ENCODE measurements at places on chromosomes 12 and 14.

GRCh38 chr14:70652871-70653270 lies 11.2 kb downstream of the TTC9 start:
- no peak for DNase-seq
- H3K36me3 ChIP-seq: no peaks in the 10 kb centered on the region
- no peaks in the 10 kb centered on the region for H3K4me1 ChIP-seq
- H3K27ac ChIP-seq: no peak overlapping the region

- H3K36me3 ChIP-seq: no peaks in the 10 kb centered on the region
- H3K4me1 ChIP-seq: peaks cover 7% of the 10 kb centered on the region
- H3K4me3 ChIP-seq: no peak overlapping the region
- DNase-seq: no peak
- H3K27me3 ChIP-seq: no peaks in the 10 kb centered on the region
Measured at GRCh38 chr12:13243516-13244070, 47.1 kb downstream of the EMP1 start.

DNA sequence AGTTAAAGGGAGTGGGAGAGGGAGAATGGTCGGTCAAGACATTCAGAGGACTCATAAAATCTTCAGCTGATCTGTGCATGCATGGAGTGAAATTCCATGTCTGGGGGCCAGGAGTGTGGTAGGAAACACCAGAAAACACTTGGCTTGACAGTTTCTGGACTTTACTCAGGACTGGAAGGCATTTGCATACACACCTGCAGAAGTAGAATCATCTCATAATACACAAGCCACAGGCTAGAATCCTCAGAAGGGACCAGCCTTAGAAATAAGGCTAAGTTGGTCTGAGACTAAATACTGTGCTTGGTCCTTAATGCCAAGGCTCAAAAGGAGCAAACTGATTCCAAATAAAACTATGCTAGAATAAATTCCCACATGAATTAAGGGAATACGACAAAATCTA lies 328.1 kb upstream of the KITLG start:
- no peak for DNase-seq
- no peaks in the 10 kb centered on the region for H3K27me3 ChIP-seq
- H3K27ac ChIP-seq: no peak overlapping the region
- H3K4me3 ChIP-seq: no peak overlapping the region

- H3K27ac ChIP-seq: no peak overlapping the region
- H3K36me3 ChIP-seq: peaks cover 22% of the 10 kb centered on the region
- H3K4me3 ChIP-seq: no peak overlapping the region
- no peak for DNase-seq
- no peaks in the 10 kb centered on the region for H3K4me1 ChIP-seq
- H3K27me3 ChIP-seq: no peaks in the 10 kb centered on the region
Measured at GRCh38 chr14:70380824-70381223, 21.3 kb upstream of the COX16 start.

GRCh38 chr12:12017135-12017581 lies 53.6 kb upstream of the BCL2L14 start:
- H3K36me3 ChIP-seq: no peaks in the 10 kb centered on the region
- H3K4me3 ChIP-seq: no peak overlapping the region
- H3K4me1 ChIP-seq: no peaks in the 10 kb centered on the region
- DNase-seq: no peak

- H3K4me1 ChIP-seq: no peaks in the 10 kb centered on the region
- DNase-seq: peak; percentile 27
Measured at GRCh38 chr14:101024686-101025085, 121.2 kb upstream of the RTL1 start.

DNA sequence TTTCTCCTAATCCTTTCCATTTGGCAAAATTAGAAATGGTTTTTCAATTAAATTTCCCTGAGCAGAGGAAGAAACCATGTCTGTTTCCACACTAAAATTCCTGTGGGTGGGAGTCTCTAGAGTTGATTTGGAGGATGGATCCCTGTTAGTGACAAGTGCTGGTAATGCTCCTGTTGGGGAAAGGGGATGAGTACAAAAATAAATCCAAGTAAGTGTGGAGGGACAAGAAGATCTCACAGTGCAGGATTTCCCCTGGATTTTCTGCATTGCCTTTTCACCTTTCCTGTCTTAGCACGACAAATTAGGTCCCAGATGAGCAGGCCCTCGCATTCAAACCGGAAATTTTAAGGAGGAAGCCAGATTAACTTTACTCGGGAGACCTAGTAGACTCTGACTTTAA lies 107.5 kb downstream of the DAD1 start:
- H3K4me1 ChIP-seq: no peaks in the 10 kb centered on the region
- no peaks in the 10 kb centered on the region for H3K36me3 ChIP-seq
- no peaks in the 10 kb centered on the region for H3K27me3 ChIP-seq
- no peak for DNase-seq

GRCh38 chr12:111344254-111344875 lies 24.5 kb downstream of the PHETA1 start:
- H3K27me3 ChIP-seq: no peaks in the 10 kb centered on the region
- H3K27ac ChIP-seq: no peak overlapping the region
- no peak overlapping the region for H3K4me3 ChIP-seq
- no peak for DNase-seq
- no peaks in the 10 kb centered on the region for H3K36me3 ChIP-seq

DNA sequence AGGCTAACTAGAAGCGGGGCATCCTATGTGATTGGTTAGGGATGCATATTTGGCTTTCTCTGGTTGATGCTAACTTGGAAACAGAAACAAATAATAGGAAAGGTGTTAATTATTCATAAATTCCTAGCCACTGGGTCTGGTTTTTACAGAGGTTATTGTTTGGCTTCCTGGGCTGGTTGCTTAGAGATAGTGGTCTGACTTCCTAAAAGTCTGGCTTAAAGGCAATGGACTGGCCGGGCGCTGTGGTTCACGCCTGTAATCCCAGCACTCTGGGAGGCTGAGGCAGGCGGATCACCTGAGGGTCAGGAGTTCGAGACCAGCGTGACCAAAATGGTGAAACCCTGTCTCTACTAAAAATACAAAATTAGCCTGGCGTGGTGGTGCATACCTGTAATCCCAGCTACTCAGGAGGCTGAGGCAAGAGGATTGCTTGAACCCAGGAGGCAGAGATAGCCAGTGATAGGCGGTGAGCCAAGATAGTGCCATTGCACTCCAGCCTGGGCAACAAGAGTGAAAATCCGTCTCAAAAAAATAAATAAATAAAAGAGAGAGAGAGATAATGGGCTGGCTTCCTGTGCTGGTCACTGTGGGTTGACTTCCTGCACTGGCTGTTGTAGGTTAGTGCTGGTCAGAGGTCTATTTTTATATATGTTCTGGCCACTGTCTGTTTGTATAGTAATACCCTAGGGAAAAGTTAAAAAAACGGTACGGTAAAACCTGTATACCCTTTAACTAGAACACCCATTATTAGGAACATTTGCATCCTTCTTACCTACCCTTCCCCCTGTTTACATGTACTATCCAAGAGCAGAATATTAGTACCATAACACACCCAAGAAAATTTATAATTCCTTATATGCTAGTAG lies 24.1 kb downstream of the OR6S1 start:
- no peaks in the 10 kb centered on the region for H3K27me3 ChIP-seq
- no peak overlapping the region for H3K4me3 ChIP-seq
- no peak overlapping the region for H3K27ac ChIP-seq
- no peak for DNase-seq
- H3K4me1 ChIP-seq: peaks cover 12% of the 10 kb centered on the region

DNA sequence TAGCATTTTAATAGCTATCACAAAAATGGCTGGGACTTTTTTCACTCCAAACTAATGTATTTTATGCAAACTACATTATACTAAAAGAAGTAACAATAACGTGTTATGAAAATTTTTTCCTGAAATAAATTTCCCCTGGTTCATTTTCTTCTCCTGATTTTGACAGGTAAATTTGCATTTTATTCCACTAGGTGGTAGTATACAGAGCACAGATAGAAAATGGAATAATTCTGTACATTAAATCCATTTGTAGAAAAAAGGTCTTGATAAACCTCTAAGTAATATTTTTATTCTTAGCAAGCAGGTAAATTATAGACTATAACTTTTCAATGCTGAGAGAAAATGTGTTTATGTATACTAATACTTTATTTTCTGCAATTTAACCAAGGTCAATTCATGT lies 96.5 kb downstream of the BCAT1 start:
- H3K4me1 ChIP-seq: no peaks in the 10 kb centered on the region
- no peak overlapping the region for H3K27ac ChIP-seq
- no peak for DNase-seq
- H3K4me3 ChIP-seq: no peak overlapping the region

DNA sequence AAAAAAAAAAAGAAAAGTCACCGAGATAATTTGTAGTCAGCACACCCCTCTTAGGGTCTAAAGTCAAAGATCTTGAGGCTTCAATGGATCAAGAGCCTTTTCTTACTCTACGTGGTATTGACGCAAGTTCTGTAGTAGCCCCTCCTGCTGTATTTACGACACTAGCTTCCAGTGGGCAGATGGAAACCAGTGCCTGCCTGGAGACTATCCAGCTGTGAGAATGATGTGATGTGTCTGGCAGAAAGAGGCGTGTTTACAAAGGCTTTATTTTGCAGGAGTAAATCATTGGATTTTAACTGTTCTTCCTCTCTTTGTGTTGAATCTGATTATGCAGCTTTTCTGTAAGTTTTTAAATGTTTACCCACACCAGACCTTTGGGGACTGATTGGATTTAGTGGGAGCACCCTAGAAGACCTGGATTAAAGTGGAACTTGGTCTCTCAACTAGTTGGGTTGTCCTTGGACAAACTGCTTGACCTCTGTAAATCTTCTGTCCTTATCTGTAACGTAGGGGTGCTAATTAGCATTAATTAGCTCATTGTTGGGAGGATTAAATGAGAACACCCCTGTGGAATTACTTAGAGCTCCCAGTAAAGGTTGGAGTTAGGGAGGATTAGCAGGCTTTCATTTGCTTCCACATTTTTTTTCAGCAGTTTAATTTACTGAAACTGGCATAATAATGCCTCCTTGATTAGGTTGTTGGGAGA lies 72.4 kb downstream of the RASSF3 start:
- peaks cover 18% of the 10 kb centered on the region for H3K36me3 ChIP-seq
- no peak for DNase-seq
- H3K27ac ChIP-seq: no peak overlapping the region
- H3K4me3 ChIP-seq: no peak overlapping the region

- H3K27me3 ChIP-seq: no peaks in the 10 kb centered on the region
- H3K4me3 ChIP-seq: no peak overlapping the region
- H3K36me3 ChIP-seq: no peaks in the 10 kb centered on the region
Measured at GRCh38 chr12:56518570-56518969, 3.0 kb upstream of the RBMS2 start.

DNA sequence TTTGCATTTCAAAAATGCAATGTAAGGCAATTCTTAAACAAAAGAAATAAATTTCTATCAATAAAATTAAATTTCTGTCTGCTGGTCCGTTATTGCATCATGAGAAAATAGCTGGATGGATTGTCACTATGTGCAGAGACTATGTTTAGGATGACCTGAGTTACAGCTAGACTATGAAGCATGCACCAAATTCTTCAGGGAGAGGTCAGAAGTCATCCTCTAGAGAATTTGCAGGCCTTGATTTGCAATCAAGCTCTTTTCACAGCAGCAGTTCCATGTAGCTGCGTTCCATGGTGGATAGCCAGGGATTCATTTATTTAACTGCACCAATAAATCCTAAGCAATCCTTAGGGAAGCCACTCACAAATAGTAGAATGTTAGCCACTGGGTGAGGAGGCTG lies 253.7 kb downstream of the MSRB3 start:
- no peak for DNase-seq
- H3K27me3 ChIP-seq: no peaks in the 10 kb centered on the region
- H3K36me3 ChIP-seq: no peaks in the 10 kb centered on the region
- H3K4me3 ChIP-seq: no peak overlapping the region
- peaks cover 31% of the 10 kb centered on the region for H3K4me1 ChIP-seq

DNA sequence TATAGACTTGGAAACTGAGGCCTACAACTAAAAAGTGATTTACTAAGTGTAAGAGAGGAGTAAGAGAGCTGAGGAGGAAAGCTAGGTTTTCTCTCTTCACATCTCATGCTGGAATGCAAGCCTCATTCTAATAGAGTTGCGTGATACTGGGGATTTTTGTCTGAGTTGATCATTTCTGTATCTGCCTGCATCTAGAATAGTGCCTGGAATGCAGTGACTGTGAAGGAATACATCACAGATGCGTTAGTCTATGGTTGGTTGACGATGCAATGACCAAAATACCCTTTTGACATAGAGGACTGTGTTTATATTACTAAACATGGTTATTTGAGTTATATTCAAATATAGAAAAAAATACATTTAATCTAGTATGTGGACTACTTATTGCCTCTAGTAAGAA lies 9.2 kb upstream of the TMEM117 start:
- no peaks in the 10 kb centered on the region for H3K36me3 ChIP-seq
- H3K4me1 ChIP-seq: no peaks in the 10 kb centered on the region
- H3K27me3 ChIP-seq: no peaks in the 10 kb centered on the region
- H3K27ac ChIP-seq: no peak overlapping the region
- no peak overlapping the region for H3K4me3 ChIP-seq
- DNase-seq: no peak

DNA sequence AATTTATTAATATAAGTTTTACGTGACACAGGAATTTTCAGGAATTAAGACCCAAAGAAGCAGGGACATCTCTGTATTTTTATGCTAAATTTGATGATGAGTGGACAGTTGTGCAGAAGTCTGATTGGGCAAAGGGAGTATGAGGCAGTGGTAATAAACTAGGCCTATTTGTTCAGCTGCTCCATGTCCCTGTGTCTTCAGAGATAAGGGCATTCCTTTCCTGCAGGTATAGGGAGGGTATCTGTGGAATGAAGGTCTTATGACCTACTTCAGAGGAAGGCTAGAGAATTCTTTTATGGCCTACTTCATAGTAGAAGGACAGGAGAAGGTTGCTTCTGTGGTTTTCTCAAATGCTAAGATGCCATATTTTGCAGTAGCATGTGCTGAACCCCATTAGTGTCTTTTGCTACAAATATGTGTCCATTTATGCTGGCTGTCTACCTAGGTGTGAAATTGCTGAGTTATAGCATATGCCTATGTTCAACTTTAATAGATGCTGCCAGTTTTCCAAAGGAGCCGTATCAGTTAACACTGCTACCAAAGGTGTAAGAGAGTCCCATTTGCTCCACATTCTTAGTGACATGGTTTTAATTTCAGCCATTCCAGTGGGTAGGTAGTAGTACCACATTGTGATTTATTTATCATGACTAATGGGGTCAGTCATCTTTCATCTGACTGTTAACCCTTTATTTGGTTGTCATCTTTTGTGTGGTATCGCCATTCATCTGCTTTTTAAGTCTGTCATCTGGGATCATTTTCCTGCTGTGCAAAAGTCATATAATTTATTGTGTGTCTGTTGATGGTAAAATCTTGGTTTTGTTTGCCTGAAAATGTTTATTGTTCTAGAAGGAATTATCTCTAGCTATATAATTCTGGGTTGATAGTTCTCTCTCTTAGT lies 410.7 kb upstream of the RGS6 start:
- DNase-seq: no peak
- H3K4me1 ChIP-seq: no peaks in the 10 kb centered on the region

- no peak overlapping the region for H3K27ac ChIP-seq
- no peaks in the 10 kb centered on the region for H3K27me3 ChIP-seq
- no peak overlapping the region for H3K4me3 ChIP-seq
Measured at GRCh38 chr14:93163564-93163963, 21.1 kb downstream of the MOAP1 start.

DNA sequence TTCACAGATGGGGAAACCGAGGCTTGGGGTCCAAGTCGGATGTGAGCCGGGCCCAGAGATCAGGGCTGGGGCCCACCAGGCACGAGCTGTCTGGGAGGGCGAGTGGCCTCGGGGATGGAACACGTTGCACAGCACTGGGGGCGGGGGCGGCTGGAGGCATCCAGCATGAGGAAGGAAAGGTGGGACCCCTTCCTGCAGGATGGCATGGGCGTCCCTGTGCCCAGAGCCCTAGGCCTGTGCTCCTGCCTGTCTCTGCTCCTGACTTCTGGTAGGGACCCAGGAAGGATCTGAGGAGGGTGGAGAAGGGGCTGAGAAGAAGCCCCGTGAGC lies 183.4 kb downstream of the KIF26A start:
- no peak overlapping the region for H3K27ac ChIP-seq
- DNase-seq: peak; percentile 67
- peaks cover 65% of the 10 kb centered on the region for H3K27me3 ChIP-seq
- no peaks in the 10 kb centered on the region for H3K36me3 ChIP-seq
- H3K4me3 ChIP-seq: no peak overlapping the region
- no peaks in the 10 kb centered on the region for H3K4me1 ChIP-seq

Data from RWPE2 (cell line).